Brain pericyte (primary cell): ENCODE measurements at places on chromosomes 4 and X.

DNA sequence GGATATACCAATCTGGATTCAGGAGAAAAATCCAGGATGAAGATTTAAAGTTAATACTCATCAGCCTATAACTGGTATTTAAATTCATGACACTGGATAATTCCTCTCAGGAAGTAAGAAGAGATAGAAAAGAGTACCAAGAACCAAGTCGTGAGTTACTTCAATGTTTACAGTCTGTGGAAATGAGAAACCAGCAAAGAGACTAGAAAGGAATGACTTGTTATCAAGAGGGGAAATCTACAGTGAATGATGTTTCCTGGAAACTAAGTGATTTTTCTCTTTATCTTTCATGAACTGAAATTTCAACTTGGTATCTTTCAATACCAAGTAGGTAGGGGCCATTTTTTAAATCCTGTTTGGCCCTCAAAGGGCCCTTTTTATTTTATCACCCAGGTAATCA is 217.9 kb upstream of the AFF2 start:
- no peak for DNase-seq

- DNase-seq, result no peak
Observed at GRCh38 chr4:8198206-8198905, 734 bp upstream of the SH3TC1 start.

- no peak for DNase-seq
Observed at GRCh38 chrX:123454712-123455431, 270.8 kb downstream of the GRIA3 start.

DNA sequence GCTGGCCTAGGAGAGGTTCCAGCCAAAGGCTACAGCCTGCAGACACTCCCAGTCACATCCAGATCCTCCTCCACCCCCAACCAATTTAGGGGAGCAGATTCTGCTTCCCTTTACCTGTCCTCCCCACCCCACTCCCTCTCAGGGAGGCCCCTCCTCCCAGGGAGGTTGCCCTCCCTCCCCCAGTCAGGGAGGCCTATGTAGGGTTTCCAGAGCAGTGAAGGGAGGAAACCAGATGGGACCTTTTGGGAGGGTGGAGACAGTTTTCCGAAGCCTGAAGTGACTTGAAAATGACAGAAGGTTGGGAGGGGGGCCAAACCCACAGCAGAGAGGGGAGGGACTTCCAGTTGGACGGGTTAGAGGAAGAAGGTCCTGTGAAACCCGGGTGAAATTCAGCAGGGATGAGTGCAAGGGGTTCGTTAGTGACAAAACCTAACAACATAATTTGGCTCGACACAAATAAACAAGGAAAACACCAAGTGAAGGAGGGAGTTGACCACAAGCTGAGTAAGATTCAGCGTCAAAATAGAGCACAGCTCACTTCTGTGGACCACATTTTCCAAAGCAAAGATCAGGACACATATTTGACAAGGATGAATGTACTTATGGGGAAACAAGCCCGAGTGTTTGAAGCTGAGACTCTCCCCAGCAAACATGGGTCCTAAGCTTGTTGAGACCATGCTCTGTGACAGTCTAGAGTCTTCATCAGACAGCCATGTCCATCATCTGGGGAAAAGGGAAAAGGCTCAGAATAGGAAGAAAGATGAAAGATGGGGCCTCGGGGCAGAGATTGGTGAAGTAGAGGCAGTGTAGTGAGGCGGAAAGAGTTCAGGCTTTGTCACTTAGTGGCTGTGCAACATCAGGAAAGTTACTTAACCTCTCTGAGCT is 46.4 kb downstream of the PRPS1 start:
- no peak for DNase-seq

- no peak for DNase-seq
Observed at GRCh38 chr4:176611381-176611780, 181.3 kb downstream of the VEGFC start.

DNA sequence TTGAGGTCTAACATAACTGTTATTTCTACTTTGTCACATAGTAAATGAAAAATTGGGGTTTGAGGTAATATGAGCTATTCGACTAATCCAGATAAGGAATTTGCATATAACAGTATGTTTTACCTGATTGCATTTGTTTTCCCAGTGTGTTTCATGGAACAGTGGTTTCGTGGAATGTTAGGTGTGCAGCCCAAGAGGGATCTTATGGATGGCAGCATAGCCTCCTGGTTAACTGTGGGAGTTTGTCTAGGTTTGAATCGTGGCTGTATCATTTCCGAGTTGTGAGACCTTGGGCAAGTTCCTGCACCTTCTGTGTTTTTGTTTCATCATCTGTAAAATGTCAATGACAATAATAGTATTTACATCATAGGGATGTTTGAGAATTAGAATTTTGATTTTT is 7.9 kb downstream of the BMPR1B start:
- DNase-seq, result no peak

DNA sequence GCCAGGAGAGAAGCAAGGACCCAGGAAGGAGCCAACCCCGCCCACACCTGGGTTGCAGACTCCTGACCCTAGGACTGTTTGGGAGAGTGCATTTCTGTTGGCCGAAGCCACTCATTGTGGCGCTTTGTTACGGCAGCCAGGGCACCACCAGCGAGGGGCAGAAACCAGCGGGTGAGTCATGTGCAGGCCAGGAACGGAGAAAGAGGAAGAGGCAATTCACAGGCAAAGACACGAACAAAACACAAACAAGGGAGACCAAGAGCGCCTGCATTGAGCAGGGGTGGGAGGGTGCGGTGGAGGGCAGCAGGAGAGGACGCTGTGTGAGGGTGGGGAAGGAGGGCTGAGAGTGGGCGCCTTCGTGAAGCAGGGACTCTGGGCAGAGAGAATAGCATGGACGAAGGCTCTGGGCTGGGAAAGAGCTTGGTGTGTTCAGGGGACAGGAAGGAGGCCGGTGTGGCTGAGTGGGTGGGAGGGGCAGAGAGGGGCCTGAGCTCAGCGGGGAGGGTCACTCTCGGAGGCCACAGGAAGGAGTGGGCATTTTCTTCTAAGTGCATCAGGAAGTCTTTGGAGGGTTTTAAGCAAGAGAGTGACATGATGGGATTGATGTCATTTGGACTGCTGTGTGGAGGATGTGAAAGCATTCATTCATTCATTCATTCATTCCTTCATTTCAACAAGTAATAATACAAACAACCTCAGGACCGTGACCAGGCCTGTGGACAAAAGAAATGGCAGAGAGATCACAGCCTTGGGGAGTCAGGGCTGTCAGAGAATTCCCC is 12.2 kb upstream of the WFS1 start:
- DNase-seq, result no peak

GRCh38 chr4:87179751-87180150 is 40.7 kb downstream of the KLHL8 start:
- DNase-seq, result no peak

DNA sequence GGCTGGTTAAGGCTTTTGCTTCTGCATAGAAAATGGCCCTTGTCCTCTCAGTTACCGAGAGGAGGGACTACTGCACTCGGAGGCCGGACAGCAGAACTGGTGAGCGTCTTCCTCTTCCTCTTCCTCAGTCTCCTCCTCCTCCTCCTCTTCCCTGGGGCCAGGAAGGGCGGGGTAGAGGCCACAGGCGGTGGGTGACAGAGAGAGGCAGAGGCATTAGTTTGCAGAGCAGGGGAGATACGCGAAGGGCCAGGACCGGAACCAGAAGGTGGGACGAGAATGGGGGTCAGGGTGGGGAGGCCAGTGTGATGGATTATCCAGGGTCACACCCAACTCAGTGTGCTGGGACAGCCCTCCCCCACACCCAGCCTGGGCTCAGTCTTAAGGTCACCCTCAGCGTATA is 14.5 kb downstream of the IQSEC2 start:
- DNase-seq, result no peak

- no peak for DNase-seq
Observed at GRCh38 chr4:40607221-40607620, 22.4 kb downstream of the RBM47 start.

GRCh38 chrX:67544281-67545035 is 637 bp downstream of the AR start:
- DNase-seq, result peak; percentile 10

DNA sequence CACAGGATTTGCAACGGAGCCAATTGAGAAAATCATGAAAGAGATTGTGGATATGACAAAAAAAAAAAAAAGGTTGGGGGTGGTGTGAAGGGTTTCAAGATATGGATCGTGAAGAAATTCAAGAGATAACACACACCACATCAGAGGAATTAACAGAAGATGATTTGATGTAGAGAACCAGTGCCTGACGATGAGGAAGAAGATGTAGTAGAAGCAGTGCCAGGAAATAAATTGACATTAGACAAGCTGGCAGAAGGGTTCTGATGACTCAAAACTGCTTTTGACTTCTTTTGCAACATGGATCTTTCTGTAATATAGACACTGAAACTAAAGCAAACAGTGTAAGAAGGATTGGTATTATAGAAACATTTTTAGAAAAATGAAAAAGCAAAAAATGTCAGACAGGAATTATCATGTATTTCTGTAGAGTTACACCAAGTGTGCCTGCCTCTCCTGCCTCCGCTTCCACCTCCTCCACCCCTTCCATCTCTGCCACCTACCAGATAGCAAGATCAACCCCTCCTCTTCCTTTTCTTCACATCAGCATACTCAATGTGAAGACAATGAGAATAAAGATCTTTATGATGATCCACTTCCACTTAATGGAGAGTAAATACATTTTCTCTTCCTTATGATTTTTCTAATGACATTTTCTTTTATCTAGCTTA is 127.5 kb upstream of the OTUD4 start:
- no peak for DNase-seq

- no peak for DNase-seq
Observed at GRCh38 chrX:13404364-13404763, 84.5 kb upstream of the ATXN3L start.

DNA sequence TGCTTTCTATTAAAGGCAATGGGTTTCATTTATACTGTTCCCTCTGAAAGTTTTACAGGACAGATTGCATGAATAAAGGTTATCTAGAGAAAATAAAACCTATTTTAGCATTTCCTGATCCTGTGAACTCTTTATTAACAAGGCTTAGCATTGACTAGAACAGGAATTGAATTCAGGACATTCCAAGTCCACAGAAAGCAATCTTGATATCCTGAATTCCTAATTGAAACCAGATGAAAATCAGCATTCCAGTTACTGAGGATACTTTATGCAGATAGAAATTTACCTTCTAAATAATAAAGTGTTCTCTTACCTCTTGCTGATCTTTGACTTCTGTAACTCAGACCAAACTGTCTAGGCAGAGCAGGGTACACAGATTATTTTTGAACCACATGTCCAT is 151.4 kb downstream of the ZNF518B start:
- no peak for DNase-seq
